ENCODE measurements at places on chromosomes 3 and 15.

GRCh38 chr3:192824313-192824712 lies 93.3 kb downstream of the MB21D2 start:
- DNase-seq: no peak

DNA sequence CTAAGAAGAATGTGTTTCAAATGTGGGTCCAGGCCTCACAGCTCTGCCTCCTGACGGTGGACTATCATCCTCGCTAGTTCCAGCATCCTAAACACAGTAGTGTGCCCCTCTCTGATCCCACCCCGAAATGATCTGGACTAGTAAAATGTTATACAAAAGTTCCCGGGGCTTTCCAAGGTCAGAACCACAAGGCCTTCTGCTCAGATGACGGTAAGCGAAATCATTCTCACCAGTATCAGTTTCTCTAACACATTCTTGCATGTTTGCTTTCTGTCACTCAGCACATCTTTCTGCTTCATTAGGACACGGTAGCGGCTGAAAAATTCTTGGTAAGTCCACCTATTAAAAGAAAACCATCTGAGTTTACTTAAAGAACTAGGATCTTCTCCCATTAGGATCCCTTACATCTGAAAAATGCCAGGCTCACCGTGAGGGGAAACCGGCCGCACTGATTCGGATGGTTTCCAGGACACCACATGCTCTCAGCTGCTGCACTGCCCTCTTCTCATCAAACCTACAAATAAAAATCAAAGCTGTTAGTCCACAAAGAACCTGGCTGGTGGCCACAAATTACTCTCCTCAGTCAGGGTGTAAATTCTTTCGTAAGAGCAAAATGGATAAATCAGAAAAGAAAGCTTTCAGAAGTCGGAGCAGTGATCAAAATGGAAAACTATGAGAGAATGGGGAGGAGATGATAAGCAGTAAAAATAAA lies 83.9 kb upstream of the MYO5C start:
- no peak for DNase-seq

- DNase-seq: no peak
These were observed 153.8 kb upstream of the RAP2B start for GRCh38 chr3:153008226-153008625.

GRCh38 chr3:53680028-53680427 lies 166.2 kb downstream of the CHDH start:
- no peak for DNase-seq

- no peak for DNase-seq
These were observed 25.2 kb downstream of the CD200 start for GRCh38 chr3:112357930-112358780.

DNA sequence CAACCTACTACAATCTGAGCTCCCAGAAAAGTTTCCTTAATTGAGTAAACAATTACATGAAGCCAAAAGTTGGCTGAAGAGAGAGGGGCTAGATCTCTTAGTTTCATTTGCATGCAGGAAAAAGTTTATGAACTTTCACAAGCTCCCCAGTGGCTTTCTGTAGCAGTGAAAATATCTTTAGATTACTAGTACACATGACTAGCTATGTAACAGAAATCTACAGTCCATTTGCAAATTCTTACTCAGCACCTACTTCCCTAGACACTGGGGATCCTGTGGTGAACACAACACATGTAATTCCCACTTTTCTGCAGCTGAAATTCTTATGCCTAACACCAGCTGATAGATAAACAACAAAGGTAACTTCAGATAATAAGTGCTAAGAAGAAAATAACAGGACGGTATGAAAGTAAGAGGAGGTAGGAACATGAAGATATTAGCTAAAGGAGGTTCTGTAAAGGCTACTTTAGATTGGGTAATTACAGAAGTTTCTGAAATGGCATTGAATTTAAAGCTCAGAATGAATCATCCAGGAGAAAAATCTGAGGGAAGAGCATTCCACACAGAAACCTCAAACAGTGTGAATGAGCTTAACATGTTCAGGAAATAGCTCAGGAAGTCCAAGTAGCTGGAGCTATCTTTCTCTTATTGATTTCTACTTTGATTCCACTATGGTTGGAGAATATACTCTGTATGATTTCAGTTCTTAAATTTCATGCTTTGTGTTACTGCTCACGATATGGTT lies 204.8 kb downstream of the MAGI1 start:
- no peak for DNase-seq

DNA sequence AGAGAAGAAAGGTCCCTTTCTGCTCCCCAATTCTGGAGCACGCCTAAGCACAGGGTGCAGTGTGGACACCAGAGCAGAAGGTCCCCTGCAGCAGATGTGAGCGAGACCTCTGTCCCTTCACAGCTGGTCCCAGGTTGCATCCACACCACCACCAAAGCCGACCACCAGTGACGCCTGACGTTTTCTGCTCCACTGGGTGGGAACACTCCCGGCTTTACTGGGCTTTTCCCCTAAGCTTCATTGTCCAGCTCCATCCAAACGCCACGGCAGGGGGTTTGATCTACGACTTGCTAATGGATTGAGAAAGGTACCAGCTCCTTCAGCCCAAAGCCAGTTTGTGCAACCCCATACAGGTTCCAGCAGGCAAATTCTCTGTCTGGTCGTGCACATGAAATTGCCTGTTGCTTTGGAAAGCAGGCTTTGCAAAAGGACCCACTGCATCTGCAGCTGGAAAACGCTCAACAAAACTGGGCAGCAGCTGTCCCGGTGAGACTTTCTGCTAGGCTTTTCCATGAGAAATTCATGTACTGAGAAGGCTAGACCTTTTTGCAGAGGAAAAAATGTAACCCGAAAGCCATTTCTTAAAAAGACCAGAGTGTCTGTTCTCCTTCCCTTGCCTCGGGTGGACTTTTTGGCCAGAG lies 31.1 kb downstream of the ADAMTS17 start:
- DNase-seq: no peak

DNA sequence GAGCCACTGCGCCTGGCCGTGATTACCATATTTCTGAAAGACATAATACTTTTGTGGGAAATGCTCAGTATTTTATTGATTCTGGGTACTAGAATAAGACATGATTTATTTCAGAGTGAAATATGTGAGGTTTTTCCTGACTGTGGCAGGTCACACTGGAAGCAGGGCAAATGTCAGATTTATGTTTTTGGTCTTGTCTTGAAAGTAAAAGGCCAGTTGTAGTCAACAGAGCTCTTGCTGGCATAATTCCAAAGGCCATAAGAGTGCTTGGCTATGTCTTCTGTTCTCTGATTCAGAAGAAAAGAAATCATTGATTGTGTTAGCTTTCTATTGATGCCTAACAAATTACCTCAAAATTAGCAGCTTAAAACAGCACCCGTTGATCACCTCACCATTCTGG lies 176.4 kb downstream of the TJP1 start:
- DNase-seq: no peak

DNA sequence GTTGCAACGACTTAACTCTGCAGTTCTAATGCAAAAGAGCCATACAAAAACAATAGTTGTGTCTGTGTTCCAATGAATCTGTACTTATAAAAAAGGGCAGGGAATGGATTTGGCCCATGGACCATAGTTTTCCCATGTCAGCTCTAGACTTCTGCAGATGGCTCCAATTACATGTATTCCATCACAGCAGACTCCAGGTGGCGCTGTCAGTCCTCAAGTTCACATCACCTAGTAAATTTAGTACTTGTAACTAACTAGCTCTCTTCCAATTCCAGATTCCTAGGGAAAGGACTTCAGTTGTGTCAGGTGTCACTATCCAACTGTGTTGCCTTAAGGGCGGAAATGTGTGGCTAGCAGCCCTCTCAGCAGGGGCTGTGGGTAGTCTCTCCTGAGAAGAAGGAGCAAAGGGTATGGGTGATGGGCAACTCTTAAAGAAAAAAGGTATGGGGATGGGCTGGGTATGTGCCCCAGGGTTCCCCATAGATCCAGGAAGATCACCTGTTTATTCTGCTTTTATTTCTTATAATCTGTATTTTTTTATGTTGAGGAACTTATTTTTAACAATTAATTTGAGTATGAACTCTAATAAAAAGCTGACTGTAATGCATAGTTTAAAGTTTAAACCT lies 36.2 kb downstream of the BBS4 start:
- DNase-seq: peak; percentile 40

DNA sequence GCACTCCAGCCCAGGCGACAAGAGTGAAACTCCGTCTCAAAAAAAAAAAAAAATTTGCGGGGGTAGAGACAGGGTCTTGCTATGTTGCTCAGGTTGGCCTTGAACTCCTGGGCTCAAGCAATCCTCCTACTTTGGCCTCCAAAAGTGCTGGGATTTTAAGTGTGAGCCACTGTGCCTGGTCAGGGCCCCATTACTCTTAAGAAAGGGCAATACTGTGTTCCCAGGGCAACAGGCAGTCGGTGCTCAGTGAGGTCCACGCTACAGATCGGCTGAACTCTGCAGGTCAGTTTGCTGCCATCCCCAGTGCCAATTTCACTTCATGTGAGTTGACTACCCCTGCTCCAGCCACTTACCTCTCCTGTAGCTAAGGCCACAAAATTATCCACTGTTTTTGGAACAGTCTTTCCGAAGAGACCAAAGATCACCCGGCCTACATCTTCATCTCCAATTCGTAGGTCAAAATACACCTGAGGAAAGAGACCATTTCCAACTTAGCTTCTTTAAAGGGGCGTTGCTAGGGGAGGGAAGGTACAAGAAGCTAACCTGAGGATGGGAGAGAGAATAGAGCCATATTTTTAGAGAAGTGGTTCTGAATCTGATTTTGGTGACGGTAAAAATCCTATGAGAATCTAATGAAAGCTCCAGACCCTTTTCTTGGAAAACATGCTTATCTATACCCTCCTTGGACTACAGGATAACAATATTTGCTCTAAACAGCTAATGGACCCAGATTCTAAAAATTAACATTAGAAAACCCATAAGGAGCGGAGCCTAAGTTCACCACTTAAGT lies 939 bp downstream of the PPIB start:
- DNase-seq: no peak

- no peak for DNase-seq
These were observed 16.6 kb downstream of the MASP1 start for GRCh38 chr3:187274977-187275338.

GRCh38 chr3:24437326-24437725 lies 57.3 kb downstream of the THRB start:
- no peak for DNase-seq

DNA sequence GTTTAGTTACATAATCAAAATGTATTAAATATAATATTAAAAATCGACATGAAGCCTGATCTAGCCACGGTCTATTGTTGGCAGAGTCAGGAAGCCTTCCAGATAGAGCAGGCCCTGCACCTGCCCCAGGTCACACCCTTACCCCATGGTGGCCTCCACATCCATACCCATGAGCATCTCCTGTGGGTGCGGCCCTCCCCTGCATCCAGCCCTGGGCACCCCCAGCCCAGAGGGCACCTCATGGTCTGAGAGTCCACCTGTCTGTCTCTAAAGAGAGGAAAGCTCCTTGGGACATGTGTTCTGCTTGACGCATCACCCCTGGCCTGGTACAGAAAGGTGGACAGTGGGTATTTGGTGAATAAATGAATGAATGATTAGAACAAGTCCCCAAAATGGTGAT lies 37.2 kb upstream of the CSPG4 start:
- no peak for DNase-seq

DNA sequence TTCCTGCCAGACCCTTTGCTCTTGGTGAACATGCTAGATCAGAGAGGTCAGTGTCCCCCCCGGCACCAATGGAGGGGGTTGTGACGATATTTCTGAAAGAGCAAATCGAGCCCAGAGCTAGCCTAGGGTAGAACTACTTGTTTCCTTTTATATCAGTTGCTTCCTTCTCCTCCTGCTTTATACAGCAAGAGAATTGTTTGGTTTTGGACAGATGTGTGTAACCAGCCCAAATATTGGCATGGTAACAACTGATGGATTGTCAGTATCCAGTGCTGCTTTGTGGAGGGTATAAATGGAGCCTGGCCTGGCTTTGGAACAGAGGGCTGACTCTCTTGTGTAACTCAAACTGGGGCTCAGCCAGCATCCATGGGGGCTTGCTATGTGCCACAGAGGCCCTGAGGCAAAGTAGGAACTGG lies 27.2 kb downstream of the SNX1 start:
- no peak for DNase-seq
